Mesenteric fat pad (tissue), 1 donor: ENCODE measurements at places on chromosomes 4 and X. TPM values are rescaled to one million over a fixed set of nuclear protein-coding genes. Genes with fewer than 3 reads are reported as not detected.

Gene TMEM175
- 27.7 TPM for total RNA-seq

Gene REELD1
- total RNA-seq: 0.29 TPM

Gene GPM6B
- total RNA-seq: 2.3 TPM

Gene STS
- total RNA-seq: 30.8 TPM

Gene CDX4
- total RNA-seq: not detected

DNA sequence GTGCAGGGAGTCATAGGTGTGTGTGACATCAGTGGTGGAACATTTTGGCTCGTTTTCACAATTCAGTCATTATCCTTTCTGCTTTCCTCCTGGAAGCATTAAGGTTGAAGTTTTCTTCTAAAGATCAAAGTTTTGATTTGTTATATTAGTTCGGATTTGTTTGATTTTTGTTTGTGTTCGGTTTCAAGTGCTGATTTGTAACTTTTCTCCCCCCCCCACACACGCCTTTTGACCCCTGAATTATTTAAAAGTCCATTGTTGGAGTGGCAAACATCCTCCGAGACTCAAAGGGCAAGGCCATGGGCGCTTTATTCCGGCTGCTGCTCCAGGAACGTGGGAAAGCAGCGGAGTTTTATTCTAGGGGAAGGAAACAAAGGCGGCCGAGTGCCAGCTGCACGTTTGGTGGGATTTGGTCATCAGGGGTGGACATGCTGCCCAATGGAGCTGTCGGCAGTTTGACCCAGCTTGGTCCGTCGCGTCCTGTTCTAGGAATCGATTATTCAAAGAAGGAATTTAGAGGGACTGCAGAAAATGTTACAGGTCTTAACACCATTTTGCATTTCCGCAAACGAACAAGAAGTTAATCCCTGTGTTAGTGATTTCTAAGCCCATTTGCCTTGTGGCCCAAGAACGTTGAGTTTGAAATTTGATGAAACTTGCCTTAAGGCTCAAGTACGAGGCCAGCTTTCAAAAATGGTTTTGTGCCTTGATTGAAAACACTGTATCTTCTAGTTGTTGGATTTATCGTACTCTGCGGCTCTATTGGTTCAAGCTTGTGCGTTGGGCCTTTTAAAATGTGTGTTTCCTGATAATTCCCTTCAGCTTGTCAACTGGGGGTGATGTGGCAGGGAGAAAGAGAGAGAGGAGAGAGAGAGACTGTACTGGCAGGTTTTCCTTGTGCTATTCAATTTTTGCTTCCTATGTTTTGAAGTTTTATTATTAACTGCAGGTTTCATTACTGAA lies 565 bp upstream of the ZNF41 start:
- DNase-seq: no peak

DNA sequence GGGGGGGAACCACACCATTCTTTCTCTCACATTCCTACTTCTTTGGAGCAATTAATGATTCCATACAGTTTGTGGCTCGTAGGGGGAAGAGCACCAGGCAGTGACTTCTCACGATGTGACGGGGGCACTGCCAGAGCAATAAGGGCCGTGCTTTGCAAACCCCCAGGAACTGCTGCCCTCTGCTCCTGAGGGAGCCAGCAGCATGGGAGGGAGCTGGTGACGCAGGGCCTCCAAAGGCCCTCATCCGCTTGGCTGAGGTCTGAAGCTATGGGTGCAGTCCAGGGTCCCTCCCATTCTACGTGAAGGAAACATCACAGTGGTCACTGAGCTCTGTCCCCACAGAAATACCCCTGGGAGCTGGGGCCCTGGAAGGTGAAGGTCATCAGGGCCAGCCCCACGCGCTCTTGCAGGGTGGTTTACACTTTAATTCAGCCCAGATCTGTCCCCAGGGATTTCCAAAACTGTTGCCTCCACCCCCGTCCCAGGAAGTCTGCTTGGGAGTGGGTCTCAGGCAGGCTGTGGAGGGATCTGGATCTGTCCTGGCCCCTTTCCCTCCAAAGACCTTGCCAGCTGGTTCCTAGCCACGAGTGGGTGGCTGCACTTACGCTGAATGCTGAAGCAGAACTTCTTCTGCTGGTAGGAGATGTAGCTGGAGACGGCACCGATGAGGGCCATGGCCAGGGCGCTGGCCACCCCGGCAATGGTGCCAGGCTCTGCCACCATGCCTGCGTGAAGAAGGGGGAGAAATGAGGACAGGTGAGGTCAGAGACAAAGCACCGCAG lies 82.6 kb downstream of the MTMR1 start:
- no peak for DNase-seq

DNA sequence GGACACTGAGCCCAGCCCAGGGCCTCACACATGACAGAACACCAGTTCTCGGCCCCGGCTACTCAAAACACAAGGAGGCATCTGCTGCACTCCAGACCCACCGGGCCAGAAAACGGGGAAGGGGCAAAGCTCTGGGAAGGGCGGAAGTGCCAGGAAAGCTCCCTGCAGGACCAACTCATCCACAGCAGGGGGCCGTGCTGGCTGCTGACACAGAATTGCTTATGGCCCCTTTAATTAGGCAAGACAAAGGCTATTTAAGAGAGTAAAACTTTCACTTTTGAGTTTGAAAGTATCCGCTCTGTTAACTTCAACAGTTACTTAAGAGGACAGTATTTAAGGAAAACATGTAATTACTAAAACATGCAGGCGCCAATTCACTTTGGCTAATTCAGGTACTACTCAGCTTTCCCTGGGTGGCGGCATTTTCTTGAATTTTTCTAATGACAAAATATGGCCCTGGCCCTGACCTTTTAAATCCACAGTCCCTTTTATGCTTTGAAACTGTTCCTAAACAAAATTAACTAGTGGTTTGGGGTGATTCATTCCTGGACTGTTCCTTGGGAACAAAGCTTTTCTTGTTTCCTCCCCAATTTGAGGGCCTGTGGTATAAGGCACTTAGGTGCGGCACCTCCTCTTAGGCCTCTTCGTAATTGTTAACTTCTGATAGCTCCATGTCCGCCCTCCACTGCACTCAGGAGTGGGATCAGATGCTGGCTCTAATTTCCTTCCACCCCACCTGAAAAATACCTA lies 40.4 kb downstream of the NSG1 start:
- peak; percentile 85 for DNase-seq

DNA sequence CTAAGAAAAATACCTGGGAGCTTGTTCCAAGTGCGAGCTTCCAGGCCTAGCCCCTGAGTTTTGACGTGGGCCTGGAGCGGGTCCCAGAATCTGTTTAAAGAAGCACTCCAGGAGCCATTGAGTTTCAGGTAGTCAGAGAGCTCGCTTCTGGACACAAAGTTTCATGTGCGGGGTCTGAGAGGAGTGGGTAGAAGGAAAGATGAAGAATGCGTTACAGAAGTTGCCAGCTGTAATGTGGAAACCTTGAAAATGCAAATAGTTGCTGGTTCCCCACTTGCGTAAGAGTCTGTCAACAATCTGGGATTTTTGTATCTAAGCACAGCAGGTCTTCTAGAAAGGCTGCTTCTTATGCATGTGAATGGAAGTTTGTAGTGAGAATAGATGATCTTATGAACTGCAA lies 77.5 kb upstream of the CLCN4 start:
- DNase-seq: no peak

- DNase-seq: no peak
Measured at GRCh38 chrX:8044947-8045346, 117.7 kb upstream of the PNPLA4 start.

DNA sequence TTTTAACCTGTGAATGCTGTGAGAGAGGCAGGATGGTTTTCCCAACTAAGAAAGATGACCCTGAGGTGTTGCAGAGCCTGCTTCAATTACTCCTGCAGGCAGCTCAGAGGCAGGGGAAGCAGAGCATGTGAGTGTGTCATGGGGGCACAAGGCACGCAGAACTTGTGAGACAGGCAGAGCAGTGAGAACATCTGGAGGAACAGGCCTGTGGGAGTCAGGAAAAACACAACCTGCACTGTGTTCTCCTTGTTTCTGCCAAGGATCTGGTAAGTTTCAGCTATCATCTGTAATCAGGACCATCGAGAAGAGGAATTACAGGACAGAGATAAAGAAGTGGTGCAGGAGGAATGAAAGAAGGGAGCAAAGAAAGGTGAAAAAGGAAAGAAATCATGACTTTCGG lies 741.8 kb upstream of the INTU start:
- no peak for DNase-seq

DNA sequence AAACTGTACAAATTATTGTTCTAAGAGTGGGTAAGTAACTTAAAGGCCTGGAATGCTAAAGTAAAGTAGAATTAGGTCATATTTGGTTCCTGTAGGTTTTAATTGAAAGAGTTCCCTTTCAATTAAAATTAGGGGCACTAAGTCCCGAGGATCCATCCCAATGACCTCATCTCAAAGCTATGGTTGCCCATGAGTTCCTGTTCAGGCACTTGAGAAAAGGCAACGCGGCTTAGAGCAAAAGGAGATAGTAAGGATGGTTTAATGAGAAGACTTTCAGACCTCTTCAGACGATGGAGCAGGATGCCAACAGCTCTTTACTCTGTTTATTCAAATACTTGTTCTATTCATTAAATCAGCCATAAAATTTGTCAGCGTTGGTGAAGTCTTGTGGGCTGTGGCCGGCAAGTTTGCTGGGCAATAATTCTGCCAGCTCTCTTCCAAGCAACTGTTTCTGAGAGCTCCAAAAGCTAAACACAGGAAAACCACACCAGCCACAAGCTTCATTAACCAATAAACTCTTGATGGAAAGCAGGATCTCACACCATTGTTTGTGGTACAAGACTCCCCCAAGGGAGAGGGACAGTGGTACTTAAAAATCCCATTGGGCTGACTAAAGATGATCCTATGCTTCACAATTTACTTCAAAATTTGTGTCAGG lies 167.4 kb downstream of the COL4A6 start:
- DNase-seq: no peak

GRCh38 chrX:24963823-24964222 lies 51.9 kb downstream of the ARX start:
- no peak for DNase-seq

DNA sequence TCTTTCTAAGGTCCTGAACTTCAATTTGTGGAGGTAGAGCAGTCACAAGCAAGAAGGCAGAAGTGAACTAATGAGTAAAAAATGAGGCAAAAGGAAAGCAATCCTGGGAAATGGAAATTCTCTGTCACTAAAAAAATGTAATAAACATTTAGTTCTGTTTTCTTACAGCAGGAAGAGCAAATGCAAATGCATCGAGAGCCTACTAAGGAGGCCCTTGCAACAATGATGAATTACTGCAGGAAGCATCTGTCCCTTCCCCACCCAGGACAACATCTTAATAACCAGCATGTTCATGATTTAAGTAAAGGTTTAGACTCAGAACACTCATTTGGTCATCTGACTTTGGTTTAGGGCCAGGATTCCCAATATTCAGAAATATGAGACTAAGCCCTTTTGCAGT lies 341.4 kb upstream of the NOCT start:
- no peak for DNase-seq

GRCh38 chr4:87152310-87153041 lies 67.9 kb downstream of the KLHL8 start:
- no peak for DNase-seq

DNA sequence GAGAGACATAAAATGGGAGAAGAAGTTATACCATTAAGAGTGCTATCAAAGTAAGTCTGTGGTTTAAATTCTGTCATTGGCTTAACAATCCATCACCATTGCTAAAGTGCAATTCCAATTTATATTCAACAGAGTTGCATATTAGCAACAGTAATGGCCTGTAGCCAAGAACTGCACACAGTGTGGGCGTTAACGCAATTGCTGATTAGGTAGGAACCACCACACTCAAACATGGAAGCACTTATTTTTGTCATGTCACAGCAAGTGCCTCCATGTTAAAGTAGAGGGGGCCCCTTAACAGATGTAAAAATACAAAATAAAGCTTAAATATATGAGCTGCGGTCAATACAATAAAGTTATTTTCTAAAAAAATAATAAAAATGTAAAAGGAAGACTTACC lies 10.8 kb downstream of the LARP7 start:
- no peak for DNase-seq

- DNase-seq: no peak
Measured at GRCh38 chr4:95381843-95382580, 166.8 kb downstream of the UNC5C start.

DNA sequence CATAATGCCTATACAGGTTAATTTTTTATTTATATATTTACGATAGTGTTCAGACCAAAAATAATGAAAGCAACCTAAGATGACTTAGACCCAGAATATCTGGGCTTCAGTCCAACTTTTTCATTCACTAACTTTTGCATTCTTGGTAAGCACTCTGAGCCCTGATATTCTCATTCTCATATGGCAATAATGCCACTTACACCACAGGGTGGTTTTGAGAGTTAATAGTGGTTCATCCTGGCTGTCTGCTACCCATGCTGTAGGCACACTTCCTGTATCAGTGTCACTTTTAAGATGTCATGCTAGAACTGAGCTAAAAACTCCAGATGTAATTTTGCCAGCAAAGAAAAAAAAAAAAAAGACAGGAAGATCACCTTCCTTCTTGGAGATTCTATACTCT lies 508.7 kb upstream of the FMR1 start:
- DNase-seq: no peak

DNA sequence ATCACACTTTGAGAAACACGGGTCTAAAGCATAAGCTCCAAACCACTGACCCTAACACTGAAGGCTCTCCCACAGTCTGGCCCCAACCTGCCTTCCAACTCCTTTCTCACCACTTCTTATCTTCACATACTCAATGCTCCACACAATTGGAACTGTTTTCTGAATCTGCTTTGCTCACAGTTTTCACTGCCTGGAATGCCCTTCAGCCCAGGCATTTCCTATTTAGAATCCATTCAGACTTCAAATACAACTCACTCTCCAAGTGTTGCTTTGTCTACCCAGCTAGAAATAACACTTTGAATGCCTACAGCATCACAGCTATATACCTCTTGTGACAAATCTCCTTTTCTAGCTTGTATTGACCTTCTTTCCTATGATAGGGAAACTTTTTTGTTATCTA lies 10.2 kb downstream of the OTUD4 start:
- DNase-seq: no peak

GRCh38 chr4:94274912-94275311 lies 67.2 kb downstream of the SMARCAD1 start:
- no peak for DNase-seq

- DNase-seq: no peak
Measured at GRCh38 chrX:19332983-19333382, 10.7 kb upstream of the PDHA1 start.

- DNase-seq: no peak
Measured at GRCh38 chrX:30212172-30212571, 3.2 kb upstream of the MAGEB2 start.

GRCh38 chrX:23792861-23793553 lies 10.0 kb downstream of the SAT1 start:
- no peak for DNase-seq

GRCh38 chr4:93834249-93835066 lies 5.9 kb downstream of the ATOH1 start:
- DNase-seq: no peak

DNA sequence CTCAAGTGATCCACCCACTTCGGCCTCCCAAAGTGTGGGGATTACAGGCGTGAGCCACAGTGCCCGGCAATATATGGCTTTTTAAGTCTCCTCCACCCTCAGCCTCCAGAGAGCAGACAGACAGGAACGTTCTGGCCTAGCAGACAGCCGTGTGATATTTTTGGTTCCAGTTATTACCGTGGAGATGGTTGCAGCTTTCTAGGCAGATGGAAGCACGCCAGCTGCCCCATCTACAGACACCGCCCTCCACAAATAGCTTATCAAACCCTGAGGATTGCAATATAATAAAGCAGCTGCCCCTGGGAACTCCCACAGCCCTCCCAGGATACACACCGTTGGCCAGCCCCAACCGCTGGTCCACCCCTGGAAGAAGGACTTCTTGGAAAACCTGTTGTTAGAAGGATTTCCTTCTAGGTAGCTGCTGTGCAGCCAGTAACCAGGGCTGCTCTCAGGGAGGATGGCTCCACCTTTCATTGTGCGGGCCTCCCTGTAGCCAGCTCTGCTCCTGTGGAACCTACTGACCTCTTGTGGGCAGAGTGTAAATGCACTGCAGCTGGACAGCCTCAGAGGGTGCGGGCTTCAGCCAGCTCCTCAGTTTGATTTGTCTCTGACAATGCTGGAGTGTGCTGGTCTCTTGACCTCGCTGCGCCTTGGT lies 44.0 kb downstream of the SLC25A5 start:
- DNase-seq: no peak
